ENCODE measurements at places on chromosomes 7 and 10.

- DNase-seq = no peak
Measured at GRCh38 chr10:92747600-92747999, 57.8 kb downstream of the HHEX start.

DNA sequence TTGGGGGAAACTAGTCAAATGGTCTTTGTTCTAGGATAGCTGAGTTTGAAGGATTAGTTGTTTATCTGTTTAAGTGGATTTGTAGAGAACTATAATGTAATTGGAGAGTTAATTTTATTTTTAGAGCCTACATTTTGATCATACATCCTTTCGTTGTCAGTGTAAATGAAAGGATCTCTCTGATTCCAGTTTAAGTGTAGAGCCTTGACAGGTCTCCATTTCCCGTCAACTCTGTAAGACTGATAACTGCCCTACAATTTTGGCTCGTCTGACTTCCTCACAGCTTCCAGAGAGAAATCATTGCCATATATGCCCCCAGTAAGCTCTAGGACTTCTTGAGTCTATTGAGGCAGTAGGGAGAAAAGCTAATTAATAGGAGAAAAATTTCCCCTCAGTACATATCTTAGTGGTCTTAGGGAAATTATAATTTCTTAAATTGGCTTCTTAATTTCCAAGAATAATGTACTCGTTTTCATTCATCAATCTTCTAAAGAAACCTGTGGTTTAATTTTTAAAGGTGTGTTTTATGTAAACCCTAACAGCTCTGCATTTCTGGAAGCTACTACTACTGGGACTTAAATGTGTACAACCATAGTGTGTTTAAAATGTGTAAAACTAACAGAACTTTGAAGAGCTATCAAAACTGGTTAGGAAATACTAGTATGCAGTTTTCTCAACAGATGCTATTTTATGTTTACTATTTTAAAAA lies 3.8 kb downstream of the KMT2E start:
- no peak for DNase-seq

DNA sequence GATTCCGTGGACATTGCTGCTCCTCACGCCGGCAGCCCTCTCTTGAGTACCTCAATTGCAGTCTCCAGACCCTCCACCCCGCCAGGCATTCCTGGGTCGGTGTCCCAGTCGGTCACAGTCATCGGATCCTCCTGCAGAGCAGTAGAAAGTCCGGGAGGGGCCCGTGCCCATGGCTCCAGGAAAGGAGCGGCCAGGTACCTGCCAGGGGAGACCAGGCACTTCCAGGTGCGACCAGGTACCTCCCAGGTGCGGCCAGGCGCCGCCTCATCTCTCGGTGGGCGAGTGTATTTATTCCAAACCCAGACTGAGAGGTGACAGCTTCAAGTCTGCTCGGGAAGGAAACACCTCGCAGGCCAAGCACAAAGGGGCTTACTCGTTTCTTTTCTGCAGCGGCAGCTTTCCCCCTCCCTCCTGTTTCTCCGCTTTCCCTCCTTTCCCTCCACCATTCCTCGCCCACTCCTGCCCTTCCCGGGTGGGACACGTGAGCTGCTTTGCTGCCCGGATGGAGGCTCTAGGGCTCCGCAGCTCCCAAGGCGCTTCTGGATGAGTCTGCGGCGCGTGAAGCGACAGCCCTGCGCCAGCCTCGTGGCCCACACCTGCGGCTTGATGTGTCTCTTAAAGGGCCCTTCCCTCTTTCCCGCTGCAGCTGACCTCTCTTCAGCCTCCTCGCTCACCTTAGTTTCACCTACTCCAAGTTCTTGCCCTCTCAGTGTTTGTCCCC lies 39.4 kb upstream of the AGK start:
- peak; percentile 67 for DNase-seq

- no peak for DNase-seq
Measured at GRCh38 chr7:37235813-37236212, 212.9 kb downstream of the ELMO1 start.

- no peak for DNase-seq
Measured at GRCh38 chr7:4006687-4007086, 675.4 kb upstream of the FOXK1 start.

GRCh38 chr7:6623589-6624245 lies 8.3 kb downstream of the ZNF853 start:
- no peak for DNase-seq

DNA sequence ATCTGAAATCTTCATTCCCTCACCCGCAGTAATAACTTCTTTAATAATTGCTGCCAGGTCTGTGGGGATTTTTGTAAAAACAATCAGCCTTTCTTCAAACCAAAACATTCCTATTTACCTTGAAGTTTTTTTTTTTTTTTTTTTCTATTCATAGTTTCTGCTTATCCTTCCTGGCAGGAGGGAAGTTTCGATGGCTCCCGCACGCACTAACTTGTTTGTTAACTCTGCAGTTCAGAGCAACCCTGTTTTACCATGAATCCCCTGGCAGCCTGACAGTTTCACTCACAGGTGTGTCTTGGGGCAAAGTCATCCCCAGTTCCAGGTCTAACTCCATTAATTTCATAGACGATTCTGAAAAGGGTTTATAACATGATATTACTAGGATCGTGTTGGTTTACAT lies 149.3 kb downstream of the KLF6 start:
- DNase-seq = no peak

- no peak for DNase-seq
Measured at GRCh38 chr10:35046074-35046473, 44.1 kb downstream of the CUL2 start.

DNA sequence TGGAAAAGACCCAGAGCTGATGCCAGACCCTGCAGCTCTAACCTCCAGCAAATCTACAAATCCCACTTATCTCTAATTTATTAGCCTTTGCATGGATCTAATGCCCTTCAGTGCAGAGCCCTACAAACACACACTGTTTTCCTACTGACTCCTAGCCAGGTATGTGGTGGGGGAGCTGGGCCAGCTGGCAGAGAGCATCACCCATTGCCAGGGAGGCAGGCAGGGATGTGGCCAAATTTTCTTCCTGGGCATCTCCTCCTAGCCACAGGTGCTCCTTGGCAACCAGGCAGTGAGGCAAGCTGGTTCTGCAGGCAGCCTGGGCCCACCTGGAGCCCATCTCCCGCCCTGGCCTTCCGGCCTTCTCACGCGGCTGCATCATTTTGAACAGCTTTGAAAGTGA lies 55.9 kb upstream of the EMX2 start:
- no peak for DNase-seq

All from type B pancreatic cell (in vitro differentiated cells).